Activated T-cell treated with anti-CD3 and anti-CD28 coated beads, Interleukin-2, amount 50 U/mL, for 4 hours (primary cell): ENCODE measurements at places on chromosomes 1 and 21. TPM values are rescaled to one million over a fixed set of nuclear protein-coding genes. Genes with fewer than 3 reads are reported as not detected.

RAB25 gene
- total RNA-seq: 0.61 TPM

THEM5 gene
- total RNA-seq: not detected

CADM3 gene
- total RNA-seq: not detected

- peak; percentile 20 for DNase-seq
These were observed 6.6 kb downstream of the CCDC190 start for GRCh38 chr1:162854245-162854882.

- DNase-seq: no peak
These were observed 247.3 kb downstream of the FOXD2 start for GRCh38 chr1:47684964-47685762.

GRCh38 chr1:6619045-6619444, 5.5 kb downstream of the PHF13 start:
- DNase-seq: no peak

GRCh38 chr1:38814984-38815464, 44.5 kb downstream of the RRAGC start:
- no peak for DNase-seq
